SK-N-MC (cell line): ENCODE measurements at places on chromosomes 7 and 10.

DNA sequence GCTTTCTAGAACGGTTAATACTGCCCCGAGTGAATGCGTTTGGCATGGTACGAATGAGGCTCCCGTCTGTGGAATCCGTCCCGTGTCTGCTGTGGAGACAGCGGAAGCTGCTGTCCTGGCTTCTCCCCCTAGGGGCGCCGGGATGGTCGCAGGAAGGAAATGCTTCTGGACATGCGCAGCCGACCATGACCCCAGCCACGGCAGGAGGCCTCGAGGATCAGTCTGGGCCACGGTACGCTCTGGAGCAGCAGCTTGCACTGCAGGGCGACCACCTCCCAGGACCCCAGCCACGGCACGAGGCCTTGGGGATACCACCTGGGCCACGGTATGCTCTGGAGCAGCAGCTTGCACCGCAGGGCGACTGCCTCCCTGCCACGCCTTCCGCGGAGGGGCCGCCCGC is 107.9 kb downstream of the CYTH3 start:
- no peak for DNase-seq

- no peak for DNase-seq
These were observed 987 bp downstream of the INA start for GRCh38 chr10:103277713-103278536.

DNA sequence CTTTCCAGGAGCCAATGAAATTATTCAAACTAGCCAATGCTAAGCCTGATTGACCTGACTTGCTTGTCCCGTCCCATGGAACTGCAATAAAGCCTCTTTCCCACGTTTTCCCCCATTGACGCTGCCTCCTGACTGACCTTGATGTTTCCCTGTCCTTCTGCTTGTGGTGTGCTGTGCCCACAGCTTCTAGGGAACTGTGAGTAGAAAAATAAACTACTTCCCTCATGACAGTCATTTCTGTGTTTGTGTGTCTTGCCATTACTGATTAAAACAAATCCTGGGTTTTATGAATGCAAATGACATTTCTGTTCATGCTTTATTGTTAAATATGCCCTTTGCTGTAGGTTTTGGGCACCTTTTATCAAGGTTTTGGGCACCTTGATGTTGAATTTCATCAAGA is 91.3 kb upstream of the ABI1 start:
- DNase-seq, result no peak

GRCh38 chr7:23405240-23405618 is 65.1 kb downstream of the IGF2BP3 start:
- no peak for DNase-seq

- no peak for DNase-seq
These were observed 188.3 kb upstream of the NFE2L3 start for GRCh38 chr7:25963733-25964132.

GRCh38 chr10:111525696-111526095 is 448.9 kb downstream of the ADRA2A start:
- no peak for DNase-seq

DNA sequence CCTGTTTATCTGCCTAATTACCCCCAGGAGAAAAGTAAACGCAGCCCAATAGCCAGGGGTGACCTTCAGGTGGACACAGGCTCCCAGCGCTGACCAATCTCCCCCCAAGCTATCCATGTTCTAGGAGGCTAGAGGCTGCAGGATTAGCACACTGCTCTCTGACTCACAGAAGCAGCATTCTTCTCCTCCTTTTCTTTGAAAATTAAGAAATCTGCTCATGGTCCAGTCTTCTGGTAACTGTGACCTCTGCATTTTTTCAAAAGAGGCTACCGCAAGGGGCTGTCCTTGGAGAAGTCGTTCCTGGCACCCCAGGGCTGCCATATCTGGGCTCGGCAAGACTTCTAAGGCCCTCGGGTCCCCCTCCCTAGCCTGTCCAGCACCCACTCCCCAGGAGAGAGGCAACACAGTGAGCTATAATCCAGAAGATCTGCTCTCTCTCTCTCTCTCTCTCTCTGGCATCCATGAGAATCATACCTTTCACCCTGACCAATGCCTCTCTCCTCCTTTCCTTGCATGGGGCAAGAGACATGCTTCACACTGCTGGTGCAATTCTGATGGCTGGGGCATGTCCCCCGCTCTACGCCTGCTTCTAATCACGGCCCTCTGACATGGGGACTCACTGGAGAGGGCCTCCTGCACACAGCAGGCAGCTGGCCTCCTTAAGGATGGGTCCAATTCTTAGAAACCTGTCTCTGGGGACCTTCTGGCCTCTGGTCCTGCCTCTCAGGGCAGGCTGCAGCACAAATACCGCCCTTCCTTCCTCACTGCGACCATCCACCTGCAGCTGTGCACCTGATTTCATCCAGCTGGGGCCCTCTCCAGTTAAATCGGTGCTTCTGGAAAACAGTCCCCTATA is 27.3 kb downstream of the ANXA11 start:
- no peak for DNase-seq

- no peak for DNase-seq
These were observed 20.4 kb downstream of the LRMDA start for GRCh38 chr10:75451831-75452230.
